Kidney epithelial cell (primary cell): ENCODE measurements at places on chromosomes 6 and 20. TPM values are rescaled to one million over a fixed set of nuclear protein-coding genes. Genes with fewer than 3 reads are reported as not detected.

DNA sequence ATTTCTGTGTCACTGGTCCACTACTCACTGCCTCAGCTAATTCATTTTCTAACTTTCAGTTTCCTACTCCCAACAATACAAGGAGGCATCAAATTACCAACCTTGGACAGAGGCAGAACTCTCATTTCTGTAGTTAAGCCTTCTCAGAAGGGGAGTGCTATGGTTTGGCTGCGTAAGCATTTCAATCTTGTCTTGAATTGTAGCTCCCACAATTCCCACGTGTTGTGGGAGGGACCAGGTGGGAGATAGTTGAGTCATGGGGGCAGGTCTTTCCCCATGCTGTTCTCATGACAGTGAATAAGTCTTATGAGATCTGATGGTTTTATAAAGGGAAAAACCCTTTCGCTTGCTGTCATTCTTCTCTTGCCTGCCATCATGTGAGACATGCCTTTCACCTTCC is 22.9 kb downstream of the HLA-DRA start:
- DNase-seq = no peak

- DNase-seq = no peak
Observed at GRCh38 chr6:21354805-21355238, 238.7 kb upstream of the SOX4 start.

DNA sequence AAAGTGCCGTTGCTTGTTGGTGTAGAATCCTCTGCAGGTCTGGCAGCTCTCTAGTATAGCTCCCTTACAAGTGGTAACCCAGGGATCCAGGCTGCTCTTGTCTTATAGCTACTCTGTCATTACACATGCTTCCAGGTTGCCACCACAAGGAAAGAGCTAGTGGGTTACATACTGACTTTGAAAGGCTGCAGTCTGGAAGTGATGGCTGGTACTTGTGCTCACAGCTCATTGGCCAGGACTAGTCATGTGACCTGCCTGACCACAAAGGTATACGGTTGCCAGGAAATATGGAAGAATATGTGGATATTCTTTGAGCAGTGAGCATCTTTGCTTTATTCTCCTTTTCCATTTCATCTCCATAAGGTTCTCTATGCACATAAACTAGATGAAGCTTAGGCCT is 46.0 kb downstream of the RREB1 start:
- DNase-seq = no peak

Gene PRR18
- 0.13 and 0.55 TPM in 2 replicates for total RNA-seq

DNA sequence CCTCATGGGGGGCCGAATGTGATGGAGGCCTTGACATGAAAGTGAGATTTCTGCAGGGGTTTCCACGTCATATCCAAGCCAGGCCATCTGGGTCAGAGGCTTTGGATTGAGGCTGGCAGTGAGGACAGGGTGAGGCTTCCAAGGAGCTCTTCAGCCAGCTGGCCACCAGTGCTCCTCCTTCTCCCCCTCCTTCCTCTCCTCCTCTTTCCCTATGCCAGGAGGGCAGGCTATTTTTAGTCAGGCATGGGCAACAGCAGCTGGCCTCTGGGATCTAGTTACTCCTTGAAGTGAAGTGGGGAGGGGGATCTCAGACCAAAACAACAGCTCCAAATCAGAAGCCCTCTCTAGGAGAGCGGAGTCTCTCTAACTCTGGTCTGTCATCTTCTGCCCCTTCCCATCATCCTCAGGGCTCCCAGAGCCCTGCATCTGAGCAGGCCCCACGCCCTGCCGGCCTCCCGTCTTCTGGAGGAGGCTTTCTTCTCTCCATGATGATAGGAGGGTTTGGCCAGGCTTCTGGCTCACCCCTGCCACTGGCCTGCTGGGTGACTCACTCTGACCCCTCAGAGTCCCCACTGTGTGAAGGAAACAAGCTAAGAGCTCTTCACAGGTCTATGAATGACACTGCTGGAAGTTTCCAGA is 612 bp downstream of the TNNC2 start:
- DNase-seq = no peak

Gene ENPP4
- total RNA-seq = 9.8 and 10.4 TPM in 2 replicates

GRCh38 chr20:2576317-2576727 is 39.9 kb downstream of the TMC2 start:
- no peak for DNase-seq

DNA sequence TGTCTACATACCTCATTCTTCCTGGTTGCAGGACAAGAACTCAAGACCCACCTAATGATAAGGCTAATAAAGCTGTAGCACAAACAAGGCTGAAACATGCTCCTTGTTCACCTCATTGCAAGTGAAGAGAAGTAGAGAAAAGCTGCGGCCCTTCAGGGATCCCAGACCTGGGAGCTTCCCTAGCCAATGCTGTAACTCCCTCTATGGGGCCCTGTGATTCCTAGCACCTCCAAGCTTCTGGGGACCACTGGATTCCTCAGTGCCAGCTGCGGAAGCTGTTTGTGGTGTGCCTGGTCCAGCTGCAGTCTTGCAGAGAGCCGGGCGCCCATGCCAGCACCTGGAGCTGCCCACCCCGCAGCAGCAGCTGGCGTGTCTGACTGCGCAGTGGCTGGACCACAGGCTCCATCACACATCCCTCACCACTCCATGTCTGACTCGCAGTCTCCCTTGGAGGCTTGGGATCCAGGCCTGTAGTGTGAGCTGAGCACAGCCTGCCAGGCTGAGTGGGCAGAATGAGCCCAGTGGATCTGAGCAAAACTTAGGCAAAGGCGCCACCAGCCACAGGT is 737.2 kb upstream of the GJE1 start:
- DNase-seq = no peak

- no peak for DNase-seq
Observed at GRCh38 chr20:10497791-10498190, 62.7 kb downstream of the SLX4IP start.

Gene TNF
- 16.7 and 18.6 TPM in 2 replicates for total RNA-seq

GRCh38 chr6:139881728-139882211 is 507.3 kb upstream of the CITED2 start:
- DNase-seq = no peak

GRCh38 chr6:169406034-169406433 is 152.4 kb upstream of the THBS2 start:
- no peak for DNase-seq

DNA sequence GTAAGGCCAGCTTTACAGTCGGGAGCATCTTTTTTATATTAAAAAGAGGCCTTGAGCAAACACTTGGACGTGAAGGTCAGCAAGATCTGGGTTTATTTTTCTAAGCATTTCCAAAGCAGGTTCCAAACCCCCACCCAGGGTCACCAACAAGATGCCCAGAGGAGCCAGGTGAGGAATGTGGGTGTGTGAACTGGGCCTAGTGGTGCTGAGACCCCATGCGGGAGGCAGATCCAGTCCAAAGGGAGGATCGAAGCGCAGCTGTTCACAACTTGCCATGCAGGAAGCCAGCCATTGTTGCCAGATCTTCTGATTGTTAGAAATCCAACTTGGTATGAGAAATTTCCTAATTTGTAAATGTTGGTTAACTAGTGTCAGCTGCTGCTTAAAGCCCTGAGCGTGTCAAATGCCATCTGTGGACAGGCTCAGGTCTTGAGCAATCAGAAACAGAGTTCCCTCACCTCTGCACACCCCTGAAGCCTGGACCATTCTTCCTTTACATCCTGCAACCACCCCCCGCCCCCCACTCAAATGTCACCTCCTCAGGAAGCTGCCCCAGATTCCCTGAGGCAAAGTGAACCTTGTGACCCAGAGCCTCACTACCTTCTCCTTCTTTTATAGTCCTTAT is 46.5 kb downstream of the NFATC2 start:
- no peak for DNase-seq

DNA sequence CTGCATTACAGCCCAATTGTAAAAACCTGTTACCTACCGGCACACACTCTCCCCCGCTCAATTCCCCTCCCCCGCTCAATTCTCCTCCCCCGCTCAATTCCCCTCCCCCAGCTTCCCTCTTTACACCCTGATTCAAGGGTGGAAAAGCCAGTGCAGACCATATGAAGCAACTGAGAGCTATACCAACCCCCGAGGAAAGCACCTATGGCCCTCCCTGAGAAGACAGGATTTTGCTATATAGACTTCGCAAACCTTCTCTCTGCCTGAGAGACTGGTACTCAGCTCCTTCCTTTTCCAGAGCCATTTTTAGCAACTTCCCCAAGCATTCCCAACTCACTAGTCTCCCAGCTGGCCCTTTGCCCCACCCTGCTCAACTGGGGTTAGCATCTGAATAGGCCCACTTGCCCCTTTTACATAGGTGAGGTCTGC is 7.6 kb downstream of the GNAS-AS1 start:
- no peak for DNase-seq

Gene ENPP1
- 1.2 and 1.3 TPM in 2 replicates for total RNA-seq

Gene GHRH
- total RNA-seq = not detected in 2 replicates

Gene PGC
- not detected in 2 replicates for total RNA-seq

Gene MYLK4
- total RNA-seq = 0.42 and 0.75 TPM in 2 replicates

Gene TRIM31
- total RNA-seq = not detected in 2 replicates

Gene SYCP2
- 1.0 and 2.3 TPM in 2 replicates for total RNA-seq

DNA sequence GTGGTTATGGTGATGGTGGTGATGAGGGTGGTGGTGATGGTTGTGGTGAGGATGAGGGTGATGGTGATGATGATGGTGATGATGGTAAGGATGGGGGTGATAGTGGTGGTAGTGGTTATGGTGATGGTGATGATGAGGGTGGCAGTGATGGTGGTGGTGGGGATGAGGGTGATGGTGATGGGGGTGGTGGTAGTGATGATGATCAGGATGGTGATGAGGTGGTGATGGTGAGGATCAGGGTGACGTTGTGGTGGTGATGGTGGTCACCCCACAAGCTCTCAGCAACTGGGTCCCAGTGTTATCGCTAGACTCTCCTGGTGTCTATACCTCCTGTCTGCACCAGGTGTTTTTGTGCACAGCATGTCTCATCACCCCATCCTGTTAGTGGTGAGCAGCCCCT is 85.0 kb downstream of the TMEM242 start:
- DNase-seq = no peak

GRCh38 chr6:48844696-48845095 is 618.4 kb downstream of the MMUT start:
- DNase-seq = no peak

DNA sequence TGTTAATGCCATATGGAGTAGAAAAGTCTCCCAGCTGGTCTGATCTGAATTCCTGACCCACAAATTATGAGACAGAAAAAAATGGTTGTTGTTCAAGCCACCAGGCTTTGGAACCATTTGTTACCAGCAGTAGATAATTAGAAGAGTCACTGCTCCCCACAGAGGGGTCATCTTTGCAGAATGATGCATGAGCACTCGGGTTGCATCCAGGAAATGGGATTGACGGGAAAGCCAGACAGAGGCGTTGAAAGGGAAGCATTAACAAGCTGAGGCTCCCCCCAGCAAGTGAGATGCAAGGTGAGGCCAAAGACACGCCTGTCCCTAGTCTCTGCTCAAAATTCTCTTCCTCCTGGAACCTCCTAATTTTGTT is 182.5 kb downstream of the SYNDIG1 start:
- DNase-seq = no peak
